ENCODE measurements at places on chromosomes 13 and 19.

GRCh38 chr13:41500511-41500910, 43.2 kb downstream of the RGCC start:
- peak; percentile 51 for DNase-seq

- DNase-seq, result no peak
These were observed 121.8 kb upstream of the WASF3 start for GRCh38 chr13:26435646-26436045.

DNA sequence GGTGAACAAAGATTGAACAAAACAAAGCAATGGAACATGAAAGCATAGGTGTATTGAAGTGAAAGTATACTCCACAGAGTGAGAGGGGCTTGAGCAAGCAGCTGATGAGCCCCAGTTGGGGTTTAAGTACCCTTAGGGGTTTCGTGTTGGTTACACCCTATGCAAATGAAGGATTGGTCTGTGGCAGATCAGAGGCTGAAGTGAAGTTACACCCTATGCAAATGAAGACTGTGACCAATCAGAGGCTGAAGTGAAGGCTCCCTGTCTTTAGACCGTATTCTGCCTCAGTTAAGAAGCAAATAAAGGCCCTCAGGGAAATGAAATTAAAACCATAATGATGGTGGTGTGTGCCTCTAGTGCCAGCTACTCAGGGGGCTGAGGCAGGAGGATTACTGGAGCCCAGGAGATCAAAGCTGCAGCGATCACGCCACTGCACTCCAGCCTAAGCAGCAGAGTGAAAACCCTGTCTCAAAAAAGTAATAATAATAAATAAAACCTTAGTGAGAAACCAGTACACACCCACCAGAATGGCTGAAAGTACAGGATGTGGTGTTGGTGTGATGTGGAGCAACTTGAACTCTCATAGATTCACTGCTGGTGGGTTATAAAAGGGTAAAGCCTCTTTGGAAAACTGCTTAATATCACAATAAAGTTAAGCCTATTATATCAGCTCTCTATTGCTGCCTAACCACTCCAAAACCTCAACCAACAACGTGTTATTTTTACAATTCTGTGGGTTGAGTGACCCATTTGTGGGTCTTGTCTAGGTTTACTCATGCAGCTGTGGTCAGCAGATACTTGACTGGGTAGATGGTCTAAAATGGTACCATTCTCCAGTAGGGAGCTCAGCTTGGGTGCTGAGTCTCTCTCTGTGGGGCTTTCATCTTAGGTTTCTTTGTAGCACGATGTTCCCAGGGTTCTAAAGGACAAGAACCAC, 12.8 kb upstream of the UPF3A start:
- no peak for DNase-seq

- DNase-seq, result no peak
These were observed 196.3 kb downstream of the TSHZ3 start for GRCh38 chr19:31152906-31153305.

DNA sequence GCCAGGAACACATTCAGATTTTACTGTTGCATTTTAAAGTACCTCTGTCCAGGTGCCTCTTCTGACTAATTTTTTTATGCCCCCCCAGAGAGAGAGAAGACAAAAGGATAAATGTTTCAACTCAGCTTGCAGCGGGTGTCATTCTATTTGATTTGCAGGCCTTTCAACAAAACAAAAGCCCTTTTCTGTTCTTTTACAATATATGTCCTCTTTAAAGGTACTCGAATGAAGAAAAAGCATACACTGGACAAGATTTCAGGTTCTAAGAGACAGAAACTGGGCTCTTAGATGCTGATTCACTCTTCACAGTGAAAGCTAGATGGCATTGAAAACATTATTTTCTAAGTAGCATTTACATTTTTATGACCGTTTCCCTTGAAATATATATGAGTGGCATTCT, 2.9 kb upstream of the FRY start:
- no peak for DNase-seq

- DNase-seq, result no peak
These were observed 1692.9 kb upstream of the SLC10A2 start for GRCh38 chr13:104759069-104759468.

- DNase-seq, result no peak
These were observed 20.2 kb downstream of the ZNF544 start for GRCh38 chr19:58248886-58249285.

GRCh38 chr13:52617070-52618060, 24.9 kb upstream of the HNRNPA1L2 start:
- peak; percentile 90 for DNase-seq

- DNase-seq, result no peak
These were observed 27.2 kb downstream of the CCDC8 start for GRCh38 chr19:46386151-46386550.

DNA sequence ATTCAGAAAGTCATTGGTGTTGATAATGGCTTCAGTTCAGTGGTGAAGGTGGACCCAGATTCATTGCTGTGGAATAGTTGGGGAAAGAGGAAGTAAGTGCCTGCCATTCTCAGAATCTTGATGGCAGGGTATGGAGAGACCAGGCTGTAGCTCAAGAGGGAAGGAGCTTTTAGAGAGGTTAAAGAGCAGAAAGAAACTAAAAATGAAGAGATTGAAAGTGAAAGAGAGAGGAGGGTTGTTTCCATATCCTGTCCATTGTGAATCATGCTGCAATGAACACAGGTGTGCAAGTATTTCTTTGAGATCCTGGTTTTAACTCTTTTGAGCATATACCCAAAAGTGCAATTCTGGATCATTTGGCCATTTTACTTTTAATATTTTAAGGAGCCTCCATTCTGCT, 12.5 kb downstream of the GJB6 start:
- DNase-seq, result no peak

- DNase-seq, result no peak
These were observed 874 bp downstream of the TRIM28 start for GRCh38 chr19:58544591-58545285.

DNA sequence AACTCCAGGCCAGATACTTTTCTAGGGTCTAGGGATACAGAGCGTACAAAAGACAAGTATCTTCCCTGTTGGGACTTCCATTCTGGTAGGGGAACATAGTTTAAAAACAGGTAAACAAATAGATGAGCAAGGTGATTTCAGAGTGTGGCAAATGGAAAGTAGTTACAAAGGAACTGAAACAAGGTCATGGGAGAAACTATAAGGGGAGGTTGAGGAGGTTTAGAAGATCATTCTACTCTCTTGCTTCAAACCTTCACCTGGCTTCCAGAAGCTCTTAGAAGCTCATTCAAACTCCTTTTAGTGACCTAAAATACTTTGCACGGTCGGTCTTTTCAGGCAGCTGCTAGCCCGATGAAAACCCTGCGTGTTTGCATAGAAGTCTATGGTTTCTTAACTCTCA, 9.1 kb downstream of the FFAR2 start:
- DNase-seq, result no peak

DNA sequence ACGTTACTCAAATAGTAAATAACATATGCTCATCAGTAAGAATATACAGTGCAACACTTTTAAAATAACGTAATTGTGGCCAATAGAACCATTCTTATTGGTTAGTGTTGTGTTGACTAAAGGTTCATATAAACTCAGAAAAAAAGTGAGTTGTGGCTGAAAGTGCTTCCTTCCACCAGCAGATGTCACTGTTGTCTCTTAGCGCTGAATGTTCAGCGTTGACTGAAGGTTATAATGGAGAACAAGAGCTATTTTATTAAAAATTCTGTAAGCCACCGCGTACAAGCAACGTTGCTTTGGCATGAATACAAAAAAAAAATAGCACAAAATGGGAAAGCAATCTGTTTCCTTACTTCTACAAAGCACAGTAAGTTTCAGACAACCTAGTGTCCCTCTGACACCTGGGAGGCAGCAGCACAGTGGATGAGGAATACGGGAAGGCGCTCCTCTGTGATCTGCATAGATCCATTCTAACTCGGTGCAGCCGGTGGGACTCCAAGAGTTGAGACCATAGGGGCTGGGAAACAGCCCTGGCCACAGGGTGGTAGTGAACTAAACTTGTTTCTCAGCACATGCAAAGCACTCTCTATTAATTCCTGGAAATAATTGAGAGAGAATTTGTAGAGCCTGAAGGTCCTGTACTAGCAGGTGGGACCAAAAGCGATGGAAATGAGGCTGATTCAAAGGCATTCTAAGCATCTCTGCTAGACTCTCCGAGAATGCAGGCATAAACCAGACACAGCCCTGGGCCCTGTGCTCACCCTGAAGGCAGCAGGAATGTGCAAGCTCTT, 23.9 kb upstream of the OXGR1 start:
- DNase-seq, result peak; percentile 28

GRCh38 chr13:75359266-75359665, 122.7 kb downstream of the TBC1D4 start:
- no peak for DNase-seq

DNA sequence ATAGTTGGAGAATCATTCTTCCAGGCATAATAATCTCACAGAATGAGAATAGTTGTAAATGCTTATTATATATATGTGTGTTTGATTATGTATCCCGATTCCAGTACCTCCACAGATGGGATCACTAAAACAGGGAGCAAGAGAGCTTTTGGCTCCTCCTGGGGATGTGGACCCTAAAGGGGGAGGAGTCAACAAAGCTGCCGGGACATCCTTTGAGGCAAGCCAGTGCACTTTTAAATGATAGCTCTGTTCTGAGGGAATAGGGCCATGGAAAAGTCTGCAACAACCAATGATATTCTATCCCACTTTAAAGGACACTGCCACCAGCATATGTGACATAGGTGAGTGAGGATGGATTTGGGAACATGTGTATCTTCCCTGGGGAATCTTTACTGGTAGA, 40.8 kb downstream of the SLITRK5 start:
- no peak for DNase-seq

DNA sequence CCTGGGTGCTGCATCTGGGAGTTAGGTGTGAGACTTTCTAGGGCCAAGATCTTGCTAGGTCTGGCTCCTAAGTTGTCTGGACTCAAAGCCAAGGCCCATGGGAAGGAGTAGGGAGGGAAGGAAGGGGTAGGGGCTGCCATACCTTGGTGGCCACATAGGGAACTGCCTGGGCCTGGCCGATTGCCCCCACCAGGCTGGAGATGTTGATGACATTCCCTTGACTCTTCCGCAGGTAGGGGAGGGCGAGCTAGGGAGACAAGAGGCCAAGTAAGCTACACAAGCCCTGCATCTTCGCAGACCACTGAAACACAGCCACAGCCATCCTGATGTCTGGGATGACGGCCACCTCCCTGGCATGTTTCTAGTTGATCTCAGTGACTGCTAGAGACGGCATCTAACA, 4.1 kb upstream of the BCAT2 start:
- no peak for DNase-seq

DNA sequence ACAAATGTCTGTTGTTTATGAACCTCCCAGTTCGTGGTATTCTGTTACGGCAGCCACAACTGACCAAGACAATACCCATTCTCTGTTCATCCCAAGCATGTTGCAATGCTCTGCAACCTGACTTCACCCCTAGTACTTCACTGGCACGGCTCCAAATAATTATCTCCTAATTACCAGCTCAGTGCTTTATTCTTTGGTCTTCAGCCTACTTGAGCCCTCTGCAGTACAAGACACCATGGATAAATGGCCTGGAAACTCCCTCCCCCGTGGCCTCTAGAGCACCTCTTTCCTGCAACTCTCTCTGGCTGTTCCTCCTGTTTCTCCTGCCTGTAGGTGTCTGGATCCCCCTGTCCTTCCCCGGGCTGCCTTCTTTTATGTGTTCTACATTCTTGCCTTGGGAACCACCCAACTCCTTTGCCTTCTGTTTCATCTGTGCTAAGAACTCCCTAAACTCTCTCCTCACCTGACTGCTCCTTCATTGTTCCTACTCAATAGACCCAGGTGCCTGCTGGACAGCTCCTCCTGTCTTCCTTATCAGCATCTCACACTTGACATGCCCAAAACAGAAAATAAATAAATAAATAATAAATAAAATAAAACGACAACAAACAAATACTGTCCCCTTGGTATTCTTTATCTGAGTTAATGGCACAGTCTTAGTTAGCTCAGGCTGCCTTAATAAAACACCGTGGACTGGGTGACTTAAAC, 200.4 kb upstream of the IPO5 start:
- no peak for DNase-seq

DNA sequence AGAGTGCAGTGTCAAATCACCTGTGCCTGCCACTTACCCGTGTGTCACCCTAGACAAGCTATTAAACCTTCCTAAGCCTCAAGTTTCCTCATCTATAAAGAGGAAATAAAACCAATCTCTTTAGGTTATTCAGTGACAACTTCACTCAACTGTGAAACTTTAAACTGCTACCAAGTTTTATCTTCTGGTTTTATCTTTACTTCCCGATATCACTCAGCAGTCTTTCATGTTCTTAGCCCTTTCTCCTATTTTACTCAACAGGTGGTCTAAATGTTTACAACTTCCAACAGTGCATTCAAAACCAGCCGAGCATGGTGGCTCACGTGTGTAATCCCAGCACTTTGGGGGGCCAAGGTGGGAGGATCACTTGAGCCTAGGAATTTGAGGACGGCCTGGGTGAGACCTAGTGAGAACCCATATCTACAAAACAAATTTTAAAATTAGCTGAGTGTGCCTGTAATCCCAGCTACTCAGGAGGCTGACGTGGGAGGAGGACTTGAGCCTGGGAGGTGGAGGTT, 59.6 kb downstream of the GPALPP1 start:
- peak; percentile 40 for DNase-seq

DNA sequence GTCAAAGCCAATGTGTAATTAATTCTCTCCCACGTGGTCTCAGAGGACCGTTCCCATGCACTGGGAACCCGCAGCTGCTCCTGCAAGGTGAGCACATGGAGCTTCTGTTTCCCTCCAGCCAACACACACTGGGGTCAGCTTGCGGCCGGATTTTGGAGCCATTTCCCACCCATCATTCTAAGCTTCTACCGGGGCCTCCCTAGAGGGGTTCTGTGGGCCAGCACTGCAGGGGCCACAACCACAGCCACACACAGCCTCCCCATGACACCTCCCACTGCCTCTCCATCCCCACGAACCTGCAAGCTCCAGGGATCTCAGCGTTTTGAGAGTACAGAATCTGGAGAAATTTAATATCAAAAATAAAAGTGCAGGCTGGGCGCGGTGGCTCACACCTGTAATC, 120.7 kb upstream of the SOX1 start:
- no peak for DNase-seq

DNA sequence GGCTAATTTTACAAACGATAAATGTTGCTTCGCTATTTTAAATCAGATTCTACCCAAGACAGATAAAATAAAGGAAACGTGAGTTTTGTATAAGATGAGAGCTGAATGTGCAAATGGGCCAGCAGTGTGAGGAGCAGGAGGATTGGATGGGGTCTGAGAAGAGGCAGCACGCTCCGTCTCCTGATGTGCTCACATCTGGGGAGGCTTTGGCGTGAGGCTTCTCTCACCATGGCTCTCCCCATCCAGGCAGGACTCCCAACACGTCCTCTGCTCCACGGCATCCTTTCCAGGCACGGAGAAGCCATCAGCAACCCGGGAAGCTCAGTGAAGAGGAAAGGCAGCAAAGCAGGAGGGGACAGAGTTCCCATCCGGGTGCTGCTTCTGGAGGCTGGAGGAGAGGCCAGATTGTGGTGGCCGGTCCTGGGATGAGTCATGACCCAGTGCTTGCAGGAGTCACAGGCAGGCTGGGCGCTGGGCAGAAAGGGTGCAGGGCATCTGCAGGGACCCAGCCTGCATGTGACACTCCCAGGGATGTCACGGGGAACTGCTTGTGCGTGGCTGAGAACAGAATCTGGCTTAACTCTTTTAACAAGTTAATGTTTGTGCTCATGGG, 47.5 kb downstream of the ZNF536 start:
- DNase-seq, result no peak
